H1 (cell line): ENCODE measurements at places on chromosomes 16 and 17. TPM values are rescaled to one million over a fixed set of nuclear protein-coding genes. Genes with fewer than 3 reads are reported as not detected.

The ZNF747 gene
- 9.9 and 10.7 TPM in 2 replicates for polyA plus RNA-seq

The PITPNM3 gene
- 3.1 and 4.8 TPM in 2 replicates for polyA plus RNA-seq

The TAT gene
- 0.03 and 0.13 TPM in 2 replicates for polyA plus RNA-seq

The BHLHA9 gene
- 0.29 and 0.36 TPM in 2 replicates for polyA plus RNA-seq

The MYO15A gene
- 4.2 and 5.5 TPM in 2 replicates for polyA plus RNA-seq

The CBX2 gene
- polyA plus RNA-seq: 64.3 and 86.5 TPM in 2 replicates

The SLC16A11 gene
- 0.39 and 0.85 TPM in 2 replicates for polyA plus RNA-seq

The SEC14L1 gene
- polyA plus RNA-seq: 27.2 and 42.7 TPM in 2 replicates

GRCh38 chr17:59149841-59150511, 5.0 kb downstream of the SKA2 start:
- H3K4me1 ChIP-seq: no peaks in the 10 kb centered on the region; the same call in 1 of the 2 replicates
- no peak overlapping the region for H3K4me3 ChIP-seq
- no peaks in the 10 kb centered on the region for H3K27me3 ChIP-seq
- no peaks in the 10 kb centered on the region for H3K36me3 ChIP-seq

DNA sequence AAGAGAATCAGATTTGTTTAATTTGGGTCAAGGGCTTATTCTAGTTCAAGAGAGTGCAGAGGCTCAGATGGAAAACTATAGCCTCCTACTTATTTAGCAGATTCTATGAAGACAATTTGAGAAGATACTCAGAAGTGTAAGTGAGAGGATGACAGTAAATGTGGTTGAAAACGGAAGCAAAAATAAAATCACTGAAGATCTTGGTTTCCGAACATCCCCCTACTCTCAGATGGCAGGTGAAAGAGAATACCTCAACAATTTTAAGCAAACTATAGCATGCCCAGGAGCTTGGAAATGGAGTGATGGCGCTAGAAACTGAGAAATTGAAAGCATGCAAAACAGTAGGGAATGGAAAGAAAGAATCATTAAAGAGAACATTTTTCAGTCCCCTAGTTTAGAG, 705.5 kb upstream of the CDH8 start:
- no peaks in the 10 kb centered on the region for H3K36me3 ChIP-seq
- no peaks in the 10 kb centered on the region for H3K27me3 ChIP-seq
- DNase-seq: no peak
- H3K4me1 ChIP-seq: no peaks in the 10 kb centered on the region

- no peak overlapping the region for H3K27ac ChIP-seq
- peaks cover 12% of the 10 kb centered on the region for H3K4me1 ChIP-seq
- H3K36me3 ChIP-seq: no peaks in the 10 kb centered on the region
- no peaks in the 10 kb centered on the region for H3K27me3 ChIP-seq
- DNase-seq: no peak
Measured at GRCh38 chr17:5798094-5798493, 213.8 kb upstream of the NLRP1 start.

GRCh38 chr17:41586863-41587495, at the start of gene KRT14:
KRT14 (minus strand) TSS chr17:41586895; CDS start chr17:41586834, 61 bp downstream.
- no peaks in the 10 kb centered on the region for H3K27me3 ChIP-seq
- H3K4me3 ChIP-seq: no peak within 1 kb of the TSS
- H3K4me1 ChIP-seq: no peaks in the 10 kb centered on the region
- H3K36me3 ChIP-seq: no peaks in the 10 kb centered on the region

GRCh38 chr17:35795007-35795870, at the start of gene MMP28:
MMP28 (minus strand) TSS chr17:35795641; CDS start chr17:35795377, 264 bp downstream.
- peak within 1 kb of the TSS; percentile 58 for H3K4me3 ChIP-seq
- no peak within 1 kb of the TSS for H3K27ac ChIP-seq
- no peaks in the 10 kb centered on the region for H3K4me1 ChIP-seq

DNA sequence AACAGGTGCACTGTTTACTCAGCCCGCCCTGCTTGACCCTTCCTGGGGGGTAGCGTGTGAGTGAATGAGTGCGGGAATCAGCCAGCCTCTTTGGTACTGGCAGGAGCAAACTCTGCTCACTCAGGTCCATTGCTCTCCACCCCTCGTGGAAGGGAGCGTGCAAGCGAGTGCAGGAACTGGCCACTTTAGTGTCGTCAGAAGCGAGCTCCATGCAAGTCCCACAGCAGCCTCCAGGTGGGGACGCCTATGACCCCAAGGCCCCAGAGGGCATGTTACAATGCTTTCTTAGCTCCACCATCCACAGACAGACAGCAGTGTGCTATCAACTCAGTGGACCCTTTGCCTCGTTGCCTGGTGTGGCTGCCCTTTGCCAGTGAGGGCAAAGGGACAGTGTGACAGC, 1025.1 kb upstream of the CDH8 start:
- DNase-seq: peak; percentile 50
- no peaks in the 10 kb centered on the region for H3K4me1 ChIP-seq
- no peak overlapping the region for H3K27ac ChIP-seq
- H3K27me3 ChIP-seq: no peaks in the 10 kb centered on the region
- H3K36me3 ChIP-seq: no peaks in the 10 kb centered on the region

- H3K4me1 ChIP-seq: peaks cover 34% of the 10 kb centered on the region
- DNase-seq: no peak
- H3K4me3 ChIP-seq: no peak overlapping the region
- no peaks in the 10 kb centered on the region for H3K36me3 ChIP-seq
Measured at GRCh38 chr17:3890878-3891219, 2.0 kb downstream of the CAMKK1 start.

- H3K27ac ChIP-seq: no peak overlapping the region
- no peaks in the 10 kb centered on the region for H3K36me3 ChIP-seq
- no peak for DNase-seq
- no peaks in the 10 kb centered on the region for H3K4me1 ChIP-seq
- no peaks in the 10 kb centered on the region for H3K27me3 ChIP-seq
- H3K4me3 ChIP-seq: no peak overlapping the region
Measured at GRCh38 chr16:51418258-51418657, 267.2 kb upstream of the SALL1 start.

GRCh38 chr16:4032768-4033167, 83.5 kb downstream of the ADCY9 start:
- no peak overlapping the region for H3K27ac ChIP-seq
- DNase-seq: no peak
- H3K36me3 ChIP-seq: no peaks in the 10 kb centered on the region
- no peak overlapping the region for H3K4me3 ChIP-seq
- no peaks in the 10 kb centered on the region for H3K27me3 ChIP-seq

DNA sequence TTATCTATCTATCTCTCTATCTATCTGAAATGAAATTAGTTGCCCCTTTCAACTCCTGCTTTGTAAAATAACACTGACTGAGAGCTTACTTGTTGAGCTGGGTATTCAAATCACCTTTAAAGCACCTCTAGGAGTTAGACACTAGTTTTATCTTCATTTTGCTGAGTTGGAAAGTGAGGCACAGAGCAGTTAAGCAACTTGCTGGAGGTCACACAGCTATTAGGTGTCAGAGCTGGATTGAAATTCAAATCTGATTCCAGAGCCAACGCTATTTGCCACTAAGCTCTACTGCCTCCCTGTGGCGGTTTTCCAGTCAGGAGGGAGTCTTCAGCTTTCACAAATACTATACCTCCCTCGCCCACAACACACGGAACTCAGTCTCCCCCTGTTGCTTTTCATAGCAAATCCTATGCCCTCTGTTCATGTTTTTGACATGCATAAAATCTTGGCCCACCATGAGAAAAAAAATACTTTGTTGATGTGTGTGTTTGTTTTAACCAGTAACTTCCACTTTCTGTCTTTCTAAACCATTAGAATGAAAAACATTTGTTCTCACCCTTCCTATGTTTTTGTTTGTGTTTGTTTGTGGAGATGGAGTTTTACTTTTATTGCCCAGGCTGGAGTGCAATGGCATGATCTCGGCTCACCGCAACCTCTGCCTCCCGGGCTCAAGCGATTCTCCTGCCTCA, 74.8 kb upstream of the SMURF2 start:
- H3K36me3 ChIP-seq: no peaks in the 10 kb centered on the region
- H3K4me3 ChIP-seq: no peak overlapping the region
- H3K27ac ChIP-seq: no peak overlapping the region
- DNase-seq: no peak
- H3K27me3 ChIP-seq: no peaks in the 10 kb centered on the region
- H3K4me1 ChIP-seq: no peaks in the 10 kb centered on the region

GRCh38 chr17:7191571-7192270, 12.6 kb upstream of the ASGR1 start:
- peaks cover 25% of the 10 kb centered on the region for H3K36me3 ChIP-seq
- no peak overlapping the region for H3K27ac ChIP-seq
- no peaks in the 10 kb centered on the region for H3K27me3 ChIP-seq
- H3K4me3 ChIP-seq: no peak overlapping the region

GRCh38 chr17:81480140-81481072, 32.2 kb downstream of the ACTG1 start:
- H3K36me3 ChIP-seq: no peaks in the 10 kb centered on the region
- H3K27ac ChIP-seq: no peak overlapping the region
- peaks cover 17% of the 10 kb centered on the region for H3K4me1 ChIP-seq
- peaks cover 46% of the 10 kb centered on the region for H3K27me3 ChIP-seq
- H3K4me3 ChIP-seq: no peak overlapping the region

DNA sequence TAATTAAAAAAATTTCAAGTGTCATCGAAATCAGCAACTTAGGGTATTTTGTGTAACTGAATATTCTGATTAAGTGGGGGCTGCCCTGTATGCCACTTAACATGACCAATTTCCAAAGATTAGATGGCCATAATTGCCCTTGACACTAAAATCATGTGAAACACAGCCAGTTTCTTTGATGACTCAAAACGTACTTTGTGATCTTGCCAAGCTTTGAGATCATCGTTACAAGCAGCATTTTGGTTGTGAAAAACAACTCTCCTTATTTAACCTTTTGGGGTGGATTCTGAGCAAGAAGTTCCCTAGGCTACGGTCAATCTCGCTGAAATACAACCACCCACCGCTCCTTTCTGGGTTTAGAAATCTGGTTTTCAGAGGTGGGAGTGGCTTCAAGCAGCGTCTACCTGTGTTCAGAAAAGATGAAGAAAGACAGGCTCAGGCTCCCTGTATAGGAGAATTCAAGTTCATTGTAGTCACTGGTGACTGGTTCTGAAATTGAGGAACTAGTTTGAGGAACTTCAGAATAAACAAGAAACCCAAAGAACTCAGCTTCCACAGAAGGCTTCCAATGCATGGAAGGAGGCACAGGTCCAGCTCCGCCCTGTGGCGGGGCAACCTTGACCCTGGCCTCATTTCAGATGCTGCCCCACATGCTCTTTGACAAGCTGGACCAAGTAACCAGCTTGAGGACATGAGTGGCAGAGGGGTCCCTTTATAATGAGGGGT, 9.4 kb downstream of the MAP3K14 start:
- no peaks in the 10 kb centered on the region; the same call in 1 of the 2 replicates for H3K27me3 ChIP-seq
- H3K4me3 ChIP-seq: no peak overlapping the region
- no peak overlapping the region for H3K27ac ChIP-seq

DNA sequence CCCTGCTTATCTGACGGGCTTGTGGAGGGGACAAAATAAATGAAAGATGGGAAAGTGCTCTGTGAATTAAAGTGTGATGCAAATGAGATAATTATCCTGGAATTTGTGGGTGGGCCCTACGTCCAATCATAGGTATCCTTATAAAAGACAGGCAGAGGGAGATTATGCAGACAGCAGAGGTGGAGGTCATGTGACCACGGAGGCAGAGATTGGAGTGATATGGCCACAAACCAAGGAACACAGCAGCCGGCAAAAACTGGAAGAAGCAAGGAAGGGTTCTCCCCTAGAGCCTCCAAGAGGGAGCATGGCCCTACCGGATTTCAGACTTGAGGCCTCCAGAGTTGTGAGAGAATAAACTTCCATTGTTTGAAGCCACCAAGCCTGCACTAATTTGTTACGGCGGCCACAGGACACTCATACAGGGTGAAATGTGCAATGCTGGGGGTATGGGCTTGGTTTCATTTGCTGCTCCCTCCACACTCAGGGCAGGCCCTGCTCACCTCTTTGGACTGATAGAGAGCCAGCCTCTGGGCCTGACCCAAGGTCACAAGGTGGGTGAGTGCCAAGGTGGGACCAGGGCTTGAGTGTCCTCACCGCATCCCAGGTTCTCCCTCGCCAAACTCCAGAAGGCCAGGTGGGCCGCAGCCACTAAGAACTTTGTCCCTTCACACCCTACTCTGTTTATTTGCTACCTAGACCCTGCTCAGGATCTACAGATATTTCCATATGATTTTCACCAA, 149.6 kb upstream of the TNRC6C start:
- DNase-seq: no peak
- H3K36me3 ChIP-seq: no peaks in the 10 kb centered on the region
- H3K4me3 ChIP-seq: no peak overlapping the region
- peaks cover 3% of the 10 kb centered on the region for H3K4me1 ChIP-seq
- no peaks in the 10 kb centered on the region; the same call in 1 of the 2 replicates for H3K27me3 ChIP-seq

DNA sequence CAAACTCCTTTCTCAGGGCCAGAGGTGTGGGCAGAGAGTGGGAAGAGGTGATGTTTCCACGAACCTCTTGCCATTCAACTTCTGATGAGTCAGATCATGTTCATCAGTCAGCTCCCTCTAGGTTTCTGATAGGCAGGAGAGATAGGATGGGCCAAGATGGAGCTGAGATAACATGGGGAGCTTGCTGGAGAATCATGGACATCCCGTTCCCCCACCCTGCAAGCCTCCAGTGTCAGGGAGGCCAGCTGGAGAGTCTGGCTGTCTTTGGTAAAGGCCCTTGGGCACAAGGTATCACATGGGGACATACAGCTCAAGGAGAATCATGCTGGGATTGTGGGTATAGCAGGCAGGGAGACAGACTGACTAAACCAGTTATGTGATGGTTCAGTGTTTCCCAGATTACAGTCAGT, 136.0 kb upstream of the IRX3 start:
- H3K4me3 ChIP-seq: no peak overlapping the region
- no peaks in the 10 kb centered on the region for H3K36me3 ChIP-seq
- H3K27me3 ChIP-seq: no peaks in the 10 kb centered on the region
- DNase-seq: no peak

- H3K4me1 ChIP-seq: peaks cover 3% of the 10 kb centered on the region
- no peaks in the 10 kb centered on the region for H3K27me3 ChIP-seq
- H3K27ac ChIP-seq: peak overlapping the region; percentile 76; the same call in 1 of the 2 replicates
- H3K4me3 ChIP-seq: peak overlapping the region; percentile 93
- H3K36me3 ChIP-seq: peaks cover 29% of the 10 kb centered on the region
- no peak for DNase-seq
Measured at GRCh38 chr17:44217738-44218343, 1.6 kb downstream of the UBTF start.

- H3K27me3 ChIP-seq: no peaks in the 10 kb centered on the region
- no peaks in the 10 kb centered on the region; the same call in 1 of the 2 replicates for H3K4me1 ChIP-seq
- H3K36me3 ChIP-seq: no peaks in the 10 kb centered on the region
- no peak overlapping the region for H3K27ac ChIP-seq
- no peak for DNase-seq
- no peak overlapping the region for H3K4me3 ChIP-seq
Measured at GRCh38 chr16:22938647-22939046, 124.7 kb downstream of the HS3ST2 start.

DNA sequence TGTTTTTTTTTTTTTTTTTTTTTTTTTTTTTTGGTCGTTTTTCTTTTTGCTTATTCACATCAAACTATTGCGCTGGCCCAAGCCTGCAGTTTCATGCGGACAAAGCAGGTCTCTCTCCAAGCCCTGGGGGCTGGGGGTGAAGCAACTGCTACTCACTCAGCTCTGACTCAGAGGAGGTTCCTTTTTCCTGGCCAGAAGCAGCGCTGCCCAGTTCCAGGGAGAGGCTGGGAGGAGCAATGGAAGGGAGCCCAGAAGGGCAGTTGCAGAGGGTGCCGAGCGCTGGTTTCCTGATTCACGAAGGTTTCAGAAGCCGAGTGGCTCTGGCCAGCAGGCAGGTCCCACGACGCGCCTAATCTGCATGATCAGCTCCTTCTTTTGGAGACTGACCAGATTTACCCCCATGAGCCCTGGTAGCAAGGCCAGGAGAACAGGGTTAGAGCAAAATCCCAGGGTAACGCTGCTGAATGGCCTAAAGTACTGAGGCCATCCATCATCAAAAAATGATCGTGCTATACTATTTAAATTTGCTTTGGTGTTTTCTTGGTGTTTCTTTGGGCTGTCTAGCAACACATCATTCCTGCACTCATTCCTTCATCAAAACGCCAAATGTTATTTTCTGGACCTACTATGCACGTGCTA, 144.7 kb upstream of the SOX9 start:
- no peaks in the 10 kb centered on the region for H3K27me3 ChIP-seq
- H3K4me1 ChIP-seq: no peaks in the 10 kb centered on the region; the same call in 1 of the 2 replicates
- H3K36me3 ChIP-seq: no peaks in the 10 kb centered on the region
- H3K27ac ChIP-seq: no peak overlapping the region
- H3K4me3 ChIP-seq: no peak overlapping the region
